ENCODE measurements at places on chromosomes 12 and 14. TPM values are rescaled to one million over a fixed set of nuclear protein-coding genes. Genes with fewer than 3 reads are reported as not detected.

BDKRB2 gene
- 1.9 TPM for total RNA-seq

TEX52 gene
- total RNA-seq, result not detected

GPRC5D gene
- not detected for total RNA-seq

HRK gene
- 0.86 TPM for total RNA-seq

RAP1B gene
- total RNA-seq, result 188 TPM

RDH5 gene
- total RNA-seq, result 1.3 TPM

GRIP1 gene
- 2.0 TPM for total RNA-seq

SCN8A gene
- 1.3 TPM for total RNA-seq

ANG gene
- total RNA-seq, result 11.0 TPM

INSM2 gene
- total RNA-seq, result not detected

YEATS4 gene
- 33.4 TPM for total RNA-seq

KRT71 gene
- total RNA-seq, result not detected

KLHDC1 gene
- total RNA-seq, result 0.26 TPM
